ENCODE measurements at places on chromosomes 7 and 10. TPM values are rescaled to one million over a fixed set of nuclear protein-coding genes. Genes with fewer than 3 reads are reported as not detected.

The AZGP1 gene
- not detected for polyA plus RNA-seq

The ADGRA1 gene
- polyA plus RNA-seq, result not detected

The BMPER gene
- polyA plus RNA-seq, result 0.24 TPM

The TRDMT1 gene
- polyA plus RNA-seq, result 7.3 TPM

The KCNH2 gene
- polyA plus RNA-seq, result 1.8 TPM

The CCDC172 gene
- polyA plus RNA-seq, result not detected

The GRK5 gene
- 7.6 TPM for polyA plus RNA-seq

The TMEM229A gene
- not detected for polyA plus RNA-seq

The NME8 gene
- polyA plus RNA-seq, result not detected

DNA sequence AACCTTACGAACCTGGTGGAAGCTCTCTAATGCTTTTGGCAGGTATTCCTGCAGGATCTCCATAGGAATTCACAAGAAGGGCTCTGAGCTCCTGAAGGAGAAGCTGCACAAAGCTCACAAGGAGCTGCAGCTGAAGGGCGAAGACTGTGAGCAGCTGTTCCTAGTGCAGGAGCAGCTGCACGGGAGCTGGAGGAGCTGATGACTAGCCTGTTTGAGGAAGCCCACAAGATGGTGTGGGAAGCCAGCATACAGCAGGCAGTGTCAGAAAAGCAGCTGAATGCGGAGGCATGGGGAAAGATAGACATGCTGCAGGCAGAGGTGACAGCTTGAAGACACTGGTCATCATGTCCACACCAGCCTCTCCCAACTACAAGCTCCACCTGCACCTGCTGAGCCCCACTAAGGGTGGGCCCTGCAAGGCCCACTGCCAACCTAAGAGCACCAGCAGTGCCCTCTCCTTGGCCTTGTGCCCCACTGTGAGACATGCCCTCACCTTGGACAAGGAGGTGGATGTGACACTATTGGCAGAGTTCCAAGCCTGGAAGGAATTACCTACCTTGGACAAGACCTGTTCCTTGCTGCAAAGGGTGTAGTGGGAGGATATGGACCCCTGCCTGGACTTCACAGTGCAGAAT is 250.6 kb downstream of the BBS9 start:
- H3K27me3 ChIP-seq, result no peaks in the 10 kb centered on the region
- H3K27ac ChIP-seq, result no peak overlapping the region
- DNase-seq, result no peak
- peaks cover 5% of the 10 kb centered on the region for H3K36me3 ChIP-seq
- H3K4me3 ChIP-seq, result no peak overlapping the region
- H3K4me1 ChIP-seq, result no peaks in the 10 kb centered on the region

- H3K4me1 ChIP-seq, result no peaks in the 10 kb centered on the region
- H3K36me3 ChIP-seq, result no peaks in the 10 kb centered on the region
- DNase-seq, result no peak
- H3K4me3 ChIP-seq, result no peak overlapping the region
- H3K27ac ChIP-seq, result no peak overlapping the region
- H3K27me3 ChIP-seq, result no peaks in the 10 kb centered on the region
Measured at GRCh38 chr10:260819-261429, 125.7 kb downstream of the ZMYND11 start.

GRCh38 chr10:23702977-23703414 is 264.1 kb downstream of the OTUD1 start:
- no peak overlapping the region for H3K27ac ChIP-seq
- DNase-seq, result peak; percentile 44
- H3K4me3 ChIP-seq, result no peak overlapping the region
- H3K27me3 ChIP-seq, result no peaks in the 10 kb centered on the region

DNA sequence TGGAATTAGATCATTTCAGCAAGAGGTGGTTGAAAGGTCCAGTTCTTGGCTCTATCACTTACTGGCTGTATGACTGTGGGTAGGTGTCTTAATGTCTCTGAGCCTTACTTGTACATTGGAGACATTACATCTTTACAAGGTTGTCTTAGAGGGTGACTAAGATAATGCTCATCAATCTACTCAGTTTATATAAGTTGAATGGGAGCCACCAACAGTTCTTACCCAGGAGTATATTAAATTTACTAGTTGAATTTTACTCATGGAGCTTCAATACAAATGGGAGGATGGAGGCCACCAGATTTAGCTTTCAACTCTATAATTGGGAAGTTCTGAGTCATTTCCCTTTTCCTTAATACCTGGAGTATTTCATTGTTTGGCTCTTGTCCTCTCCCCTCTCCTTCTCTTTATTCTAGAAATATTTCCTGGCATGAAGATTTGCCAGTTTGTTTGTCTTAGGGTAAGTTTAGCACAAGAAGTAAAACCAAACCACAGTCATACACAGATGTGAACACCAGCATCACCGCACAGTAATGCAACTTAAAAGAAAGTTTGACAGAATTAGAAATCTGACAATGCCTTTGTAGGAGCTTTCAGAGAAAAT is 222.8 kb downstream of the LRMDA start:
- no peaks in the 10 kb centered on the region for H3K27me3 ChIP-seq
- H3K4me1 ChIP-seq, result no peaks in the 10 kb centered on the region
- H3K27ac ChIP-seq, result no peak overlapping the region
- no peak overlapping the region for H3K4me3 ChIP-seq

GRCh38 chr7:1367501-1368183 is 91.6 kb downstream of the MICALL2 start:
- DNase-seq, result no peak
- no peak overlapping the region for H3K27ac ChIP-seq
- no peak overlapping the region for H3K4me3 ChIP-seq
- peaks cover 4% of the 10 kb centered on the region for H3K27me3 ChIP-seq
- no peaks in the 10 kb centered on the region for H3K4me1 ChIP-seq

GRCh38 chr7:142739923-142740492 is 9.3 kb upstream of the PRSS1 start:
- DNase-seq, result no peak
- H3K27me3 ChIP-seq, result no peaks in the 10 kb centered on the region
- no peaks in the 10 kb centered on the region for H3K36me3 ChIP-seq
- no peak overlapping the region for H3K4me3 ChIP-seq
- H3K4me1 ChIP-seq, result no peaks in the 10 kb centered on the region

- H3K27me3 ChIP-seq, result no peaks in the 10 kb centered on the region
- no peak overlapping the region for H3K27ac ChIP-seq
- no peaks in the 10 kb centered on the region for H3K36me3 ChIP-seq
- no peaks in the 10 kb centered on the region for H3K4me1 ChIP-seq
Measured at GRCh38 chr10:58955615-58956014, 220.8 kb upstream of the PHYHIPL start.

DNA sequence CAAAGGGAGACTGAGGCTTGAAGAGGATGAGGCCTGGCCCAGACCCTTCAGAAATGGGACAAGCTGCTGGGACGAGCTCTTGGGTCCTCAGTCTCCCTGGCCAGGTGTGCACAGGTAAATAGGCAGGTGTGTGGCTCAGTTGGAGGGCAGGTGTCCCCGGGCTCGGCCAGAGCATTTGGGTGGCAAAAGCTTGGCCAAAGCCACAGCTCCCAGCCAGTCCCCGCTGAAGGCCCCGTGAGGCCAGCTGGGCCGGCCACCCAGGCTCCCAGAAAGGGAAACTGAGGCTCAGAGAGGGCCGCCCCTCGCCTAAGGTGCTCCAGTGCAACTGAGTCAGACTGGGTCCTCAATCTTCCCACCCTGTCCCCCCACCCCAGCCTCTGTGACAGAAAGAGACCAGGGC is 37.3 kb downstream of the MICALL2 start:
- H3K27me3 ChIP-seq, result no peaks in the 10 kb centered on the region
- DNase-seq, result no peak
- H3K36me3 ChIP-seq, result no peaks in the 10 kb centered on the region
- H3K4me3 ChIP-seq, result no peak overlapping the region
- no peak overlapping the region for H3K27ac ChIP-seq

DNA sequence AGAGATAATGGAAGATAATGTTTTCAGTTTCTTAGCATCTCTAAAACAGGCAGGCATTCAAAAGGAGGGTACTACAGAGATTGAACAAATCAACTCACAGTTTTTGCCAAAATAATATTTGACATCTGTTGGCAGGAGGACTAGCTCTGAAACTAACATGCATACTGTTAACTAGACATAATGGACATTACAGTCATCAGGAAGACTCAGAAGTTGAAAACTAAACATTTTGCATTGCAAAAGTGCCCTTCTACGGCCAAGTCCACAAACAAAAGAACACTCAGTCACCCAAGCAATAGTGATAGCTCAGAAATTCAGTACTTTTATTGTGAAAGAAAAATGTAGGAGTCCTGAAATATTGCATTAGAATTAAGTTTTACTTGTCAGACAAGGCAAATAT is 399.0 kb downstream of the HGF start:
- H3K36me3 ChIP-seq, result no peaks in the 10 kb centered on the region
- H3K27me3 ChIP-seq, result no peaks in the 10 kb centered on the region
- H3K4me3 ChIP-seq, result no peak overlapping the region
- DNase-seq, result no peak

GRCh38 chr10:27383595-27384542 is 120.2 kb upstream of the RAB18 start:
- DNase-seq, result no peak
- H3K27ac ChIP-seq, result no peak overlapping the region
- no peak overlapping the region for H3K4me3 ChIP-seq
- H3K4me1 ChIP-seq, result no peaks in the 10 kb centered on the region
- H3K36me3 ChIP-seq, result no peaks in the 10 kb centered on the region
- no peaks in the 10 kb centered on the region for H3K27me3 ChIP-seq

- H3K36me3 ChIP-seq, result no peaks in the 10 kb centered on the region
- no peak for DNase-seq
- H3K27ac ChIP-seq, result no peak overlapping the region
- no peak overlapping the region for H3K4me3 ChIP-seq
- H3K27me3 ChIP-seq, result no peaks in the 10 kb centered on the region
- peaks cover 22% of the 10 kb centered on the region for H3K4me1 ChIP-seq
Measured at GRCh38 chr10:132597654-132598053, 60.1 kb downstream of the INPP5A start.

DNA sequence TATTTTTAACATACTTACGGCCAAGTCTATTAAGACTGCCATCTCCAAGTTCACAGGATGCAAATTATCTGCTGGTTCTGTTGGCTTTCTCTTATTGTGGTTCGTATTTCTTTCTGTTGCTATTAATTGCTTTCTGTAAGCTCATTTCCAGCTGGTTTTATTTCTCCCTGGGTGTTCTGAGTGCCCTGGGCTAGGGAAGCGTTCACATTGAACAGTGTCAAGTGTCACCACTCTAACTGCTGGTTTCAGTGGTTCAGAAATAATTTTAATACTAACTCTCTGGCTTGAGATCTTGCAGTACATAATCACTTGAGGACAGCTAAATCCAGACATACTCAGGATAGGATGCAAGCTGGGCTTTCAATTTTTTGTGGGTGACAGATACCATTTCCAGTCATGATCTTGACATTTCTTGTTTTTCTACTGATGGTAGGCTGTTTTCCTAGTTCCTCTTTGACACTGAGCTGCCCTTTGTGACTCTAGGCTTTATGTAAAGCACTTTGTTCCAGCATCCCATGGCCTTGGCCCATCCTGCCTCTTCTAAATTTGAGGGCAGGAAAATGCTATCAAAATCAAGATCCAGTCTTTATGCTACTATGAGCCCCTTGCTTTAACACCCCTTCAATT is 117.6 kb downstream of the SNX13 start:
- no peak for DNase-seq
- H3K4me3 ChIP-seq, result no peak overlapping the region
- H3K27ac ChIP-seq, result no peak overlapping the region
- peaks cover 10% of the 10 kb centered on the region for H3K36me3 ChIP-seq

GRCh38 chr10:114103284-114103683 is 59.6 kb downstream of the ADRB1 start:
- peaks cover 15% of the 10 kb centered on the region for H3K4me1 ChIP-seq
- H3K27me3 ChIP-seq, result peaks cover 12% of the 10 kb centered on the region
- H3K4me3 ChIP-seq, result no peak overlapping the region
- H3K36me3 ChIP-seq, result no peaks in the 10 kb centered on the region
- H3K27ac ChIP-seq, result no peak overlapping the region

DNA sequence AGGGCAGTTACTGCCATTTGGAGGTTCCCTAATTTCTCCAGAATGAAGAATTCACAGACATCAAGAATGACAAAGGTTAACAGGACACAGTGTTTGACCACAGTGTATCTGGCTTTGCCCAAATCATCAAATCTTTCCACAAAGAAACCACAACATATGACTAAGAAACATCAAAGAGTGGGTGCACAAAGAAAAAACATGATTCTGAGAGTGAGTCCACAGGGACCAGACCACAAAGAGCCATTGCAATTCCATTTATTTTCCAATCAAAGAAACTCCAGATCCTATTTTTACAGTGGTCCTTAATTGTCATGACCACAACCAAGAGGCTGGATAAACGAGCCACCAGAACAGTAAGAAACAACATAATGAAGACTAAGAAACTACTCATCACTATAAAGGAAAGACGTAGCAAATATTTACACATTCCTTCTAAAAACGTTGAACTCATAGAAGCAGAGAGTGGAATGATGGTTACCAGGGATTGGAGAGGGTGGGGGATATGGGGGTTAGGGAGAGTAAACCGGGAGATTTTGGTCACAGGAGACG is 286.5 kb downstream of the DOCK4 start:
- DNase-seq, result no peak
- no peak overlapping the region for H3K27ac ChIP-seq
- H3K27me3 ChIP-seq, result no peaks in the 10 kb centered on the region
- no peaks in the 10 kb centered on the region for H3K4me1 ChIP-seq
- H3K4me3 ChIP-seq, result no peak overlapping the region

GRCh38 chr10:48472501-48473069 is 132.3 kb downstream of the ARHGAP22 start:
- DNase-seq, result no peak
- H3K4me1 ChIP-seq, result no peaks in the 10 kb centered on the region
- H3K36me3 ChIP-seq, result no peaks in the 10 kb centered on the region
- H3K27ac ChIP-seq, result no peak overlapping the region
- H3K4me3 ChIP-seq, result no peak overlapping the region

DNA sequence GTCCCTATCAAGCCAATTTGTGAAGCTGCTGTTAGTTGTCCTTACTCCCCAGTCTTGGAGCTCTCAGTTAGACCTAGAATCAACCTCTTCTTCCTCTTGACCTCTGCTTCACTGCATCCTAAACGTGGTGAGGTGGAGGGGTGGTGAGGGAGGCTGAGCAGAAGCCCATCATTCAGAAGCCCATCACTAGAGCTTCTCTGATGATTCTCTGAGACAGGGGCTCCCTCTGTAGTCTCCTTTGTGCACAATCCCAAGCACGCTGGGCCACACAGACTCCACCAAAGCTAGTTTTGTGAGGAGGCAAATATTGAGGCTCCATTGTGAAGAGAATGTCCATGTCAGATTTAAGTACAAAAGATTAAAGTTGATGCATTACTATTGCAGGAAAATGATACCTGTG is 163.8 kb upstream of the PRSS1 start:
- H3K27ac ChIP-seq, result no peak overlapping the region
- no peak for DNase-seq
- no peaks in the 10 kb centered on the region for H3K36me3 ChIP-seq
- peaks cover 13% of the 10 kb centered on the region for H3K4me1 ChIP-seq
- no peak overlapping the region for H3K4me3 ChIP-seq
- H3K27me3 ChIP-seq, result no peaks in the 10 kb centered on the region
